ENCODE measurements at places on chromosomes 16 and 17. TPM values are rescaled to one million over a fixed set of nuclear protein-coding genes. Genes with fewer than 3 reads are reported as not detected.

DNA sequence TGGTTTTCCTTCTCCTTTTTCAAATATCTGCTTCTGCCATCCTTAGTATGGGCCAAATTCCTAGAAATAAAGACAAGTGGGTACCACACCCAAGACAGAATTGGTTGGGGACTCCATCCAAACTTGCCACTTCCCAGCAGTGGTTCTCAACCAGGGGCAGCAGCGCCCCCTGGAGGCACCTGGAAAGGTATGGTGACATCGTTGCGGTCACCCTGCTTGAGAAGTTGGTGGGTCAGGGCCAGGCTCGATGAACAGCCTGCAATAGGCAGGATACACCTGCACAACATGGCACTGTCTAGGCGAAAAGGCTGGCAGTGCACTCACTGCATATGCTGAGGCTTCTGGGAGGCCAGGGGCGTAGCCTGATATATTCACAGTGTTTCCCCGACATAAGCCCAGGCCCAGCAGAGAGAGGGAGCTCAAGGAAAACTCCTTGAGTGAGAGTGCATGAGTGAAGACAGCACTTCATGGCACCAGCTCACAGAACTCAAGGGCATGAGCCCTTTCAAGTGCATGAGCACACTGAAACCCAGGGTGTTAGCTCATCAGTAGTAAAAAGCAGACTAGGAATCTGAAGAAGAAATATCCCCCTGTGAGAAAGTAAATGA lies 57.7 kb downstream of the CMC2 start:
- no peak for DNase-seq

The GP1BA gene
- total RNA-seq: 0.15 TPM

DNA sequence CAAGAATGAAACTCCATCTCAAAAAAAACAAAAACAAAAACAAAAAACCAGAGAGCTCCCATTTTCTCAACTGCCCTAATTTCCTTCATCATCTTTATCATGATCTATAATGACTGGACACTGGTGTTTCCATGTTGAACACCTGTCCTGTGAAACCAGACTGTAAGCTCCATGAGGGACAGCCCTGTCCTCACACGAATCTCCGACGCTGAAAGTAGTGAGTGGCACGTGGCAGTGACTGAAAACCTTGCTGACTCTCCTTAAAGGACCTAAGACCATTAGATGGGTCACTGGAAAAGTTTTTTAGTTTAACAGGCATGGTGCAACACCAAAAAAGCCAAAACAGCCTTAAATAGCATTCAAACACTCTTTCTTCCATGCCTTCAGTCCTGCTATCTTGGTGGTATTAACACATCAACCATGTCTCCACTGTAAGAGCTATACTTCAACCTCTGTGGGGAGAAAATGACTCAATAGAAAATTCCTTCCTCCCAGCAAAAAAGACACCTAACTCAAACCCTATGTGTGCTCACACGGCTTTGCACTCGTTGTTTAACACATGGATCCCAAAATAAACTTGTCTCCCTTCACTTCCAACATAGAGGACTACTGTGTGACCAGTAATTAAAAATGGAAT lies 8.3 kb downstream of the AXIN2 start:
- DNase-seq: no peak

- DNase-seq: no peak
Measured at GRCh38 chr17:63497708-63498483, 21.0 kb downstream of the ACE start.

- no peak for DNase-seq
Measured at GRCh38 chr17:64778240-64779097, 116.4 kb upstream of the SMURF2 start.

DNA sequence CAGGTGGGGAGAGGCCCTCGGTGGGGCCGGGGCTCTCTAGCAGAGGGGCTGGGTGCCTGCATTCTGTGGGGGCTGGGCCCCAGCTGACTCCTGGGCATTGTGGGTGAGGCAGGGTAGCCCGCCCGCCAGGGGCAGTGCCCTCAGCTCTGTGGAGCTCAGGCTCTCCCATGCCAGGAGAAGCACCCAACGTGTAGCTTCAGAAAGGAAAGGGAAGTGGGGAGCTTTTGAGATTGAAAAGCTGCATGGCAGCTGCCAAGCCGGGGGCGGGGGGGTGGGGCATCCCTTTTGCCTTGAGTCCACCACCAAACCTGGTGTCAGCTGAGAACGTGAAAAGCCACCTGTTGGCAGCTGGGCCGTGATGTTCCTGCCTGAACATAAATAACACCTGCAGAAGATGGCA lies 192.1 kb upstream of the CIBAR2 start:
- DNase-seq: no peak

GRCh38 chr17:8960325-8961140 lies 5.0 kb downstream of the PIK3R5 start:
- no peak for DNase-seq

- DNase-seq: no peak
Measured at GRCh38 chr17:36600465-36600864, 918 bp upstream of the MRM1 start.

The DLX4 gene
- total RNA-seq: 11.2 TPM

The HSD11B2 gene
- 0.77 TPM for total RNA-seq

Measured in Panc1 (cell line).